ENCODE measurements at places on chromosomes 1 and 21. TPM values are rescaled to one million over a fixed set of nuclear protein-coding genes. Genes with fewer than 3 reads are reported as not detected.

DNA sequence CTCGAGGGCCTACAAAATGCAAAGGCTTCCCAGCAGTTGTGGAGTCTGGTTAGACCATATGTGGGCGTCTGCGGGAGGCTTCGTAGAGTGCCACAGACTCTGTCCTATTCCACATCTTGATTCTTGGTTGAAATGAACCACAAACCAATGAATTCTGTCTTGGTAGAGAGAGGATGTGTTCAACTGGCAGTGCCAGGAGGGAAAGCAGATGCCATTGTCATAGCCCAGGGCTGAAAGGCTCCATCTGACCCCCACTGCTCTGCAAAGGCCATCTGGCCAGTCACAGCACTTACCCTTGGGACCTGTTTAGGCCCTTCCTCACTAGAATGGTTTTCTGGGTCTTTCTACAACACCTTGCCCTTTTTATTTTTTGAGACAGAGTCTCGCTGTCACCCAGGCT is 22.1 kb downstream of the ACOT11 start:
- no peaks in the 10 kb centered on the region for H3K36me3 ChIP-seq
- no peak overlapping the region for H3K4me3 ChIP-seq
- H3K27me3 ChIP-seq: no peaks in the 10 kb centered on the region
- peak overlapping the region; percentile 87 for H3K27ac ChIP-seq
- DNase-seq: no peak

DNA sequence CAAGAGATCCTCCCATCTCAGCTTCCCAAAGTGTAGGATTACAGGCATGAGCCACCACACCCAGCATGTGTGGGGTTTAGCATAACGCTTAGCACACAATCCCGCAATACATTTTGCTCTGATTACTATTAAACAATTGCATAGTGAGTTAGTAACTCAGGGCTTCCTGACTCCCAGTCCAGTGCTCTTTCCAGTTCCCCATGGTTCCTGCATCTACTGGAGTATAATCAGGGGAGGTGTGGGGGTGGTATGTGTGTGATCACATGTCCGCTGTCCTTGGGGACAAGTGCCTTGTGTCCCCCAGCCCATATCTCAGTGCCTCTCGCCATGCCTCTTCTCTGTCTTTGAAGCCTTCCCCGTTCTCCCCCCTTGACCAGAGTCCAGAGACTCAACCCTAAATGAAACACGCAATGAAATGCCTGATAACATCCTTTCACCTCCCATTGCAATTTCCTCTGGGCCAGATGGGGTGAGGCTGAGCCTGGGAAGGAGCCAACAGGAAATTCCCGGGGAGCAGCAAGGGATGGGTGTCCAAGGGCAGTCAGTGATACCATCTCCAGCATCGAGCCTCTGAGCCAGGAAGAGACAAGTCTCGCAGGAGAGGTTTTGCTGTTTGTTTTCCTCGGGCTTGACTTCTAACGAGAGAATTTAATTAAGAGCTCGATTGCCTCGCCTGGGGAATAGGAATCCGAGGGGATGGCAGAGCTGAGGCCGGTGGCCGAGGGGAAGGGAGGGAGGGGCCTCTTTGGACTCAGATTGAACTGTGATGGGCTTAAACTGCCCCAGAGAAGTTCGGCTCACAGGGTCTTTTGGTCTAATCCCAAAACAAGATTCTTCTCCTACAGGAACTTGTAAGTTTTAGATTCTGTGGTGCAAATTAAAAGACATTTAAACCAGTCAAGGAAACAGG is 7.7 kb upstream of the HTR1D start:
- H3K36me3 ChIP-seq: no peaks in the 10 kb centered on the region
- H3K27me3 ChIP-seq: peaks cover 8% of the 10 kb centered on the region
- no peak for DNase-seq
- no peak overlapping the region for H3K27ac ChIP-seq

- no peak overlapping the region for H3K27ac ChIP-seq
- peaks cover 29% of the 10 kb centered on the region for H3K4me1 ChIP-seq
- no peaks in the 10 kb centered on the region for H3K27me3 ChIP-seq
- no peaks in the 10 kb centered on the region for H3K36me3 ChIP-seq
- DNase-seq: no peak
- H3K4me3 ChIP-seq: no peak overlapping the region
These were observed 19.5 kb downstream of the DNAJC8 start for GRCh38 chr1:28213315-28213714.

DNA sequence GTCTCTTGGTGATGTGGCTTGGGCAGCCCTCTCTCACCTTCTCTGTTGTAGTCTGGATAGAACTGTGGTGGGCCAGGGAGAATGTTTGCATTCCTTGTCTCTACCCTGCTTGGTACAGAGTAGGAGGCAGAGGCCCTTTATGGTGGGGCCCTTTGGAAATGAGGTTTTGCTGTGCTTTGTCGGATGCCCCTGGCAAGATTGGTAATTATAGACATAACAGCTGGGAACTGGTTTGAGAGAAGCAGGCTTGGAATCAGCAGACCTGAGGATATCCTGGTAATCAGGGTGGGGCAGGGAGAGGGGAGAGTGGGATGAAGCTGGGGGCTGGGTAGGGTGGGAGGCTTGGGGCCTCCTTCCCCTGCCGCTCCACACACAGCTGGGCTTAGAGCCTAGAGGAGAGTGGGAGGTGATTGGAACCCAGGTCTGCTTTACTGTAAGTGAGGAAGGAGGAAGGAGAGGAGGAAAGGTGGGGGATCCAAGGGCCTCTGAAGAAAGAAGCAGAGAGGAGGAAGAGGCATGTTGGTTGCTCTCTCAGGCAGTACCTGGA is 5.0 kb downstream of the VANGL2 start:
- no peaks in the 10 kb centered on the region for H3K4me1 ChIP-seq
- H3K27me3 ChIP-seq: no peaks in the 10 kb centered on the region
- no peak overlapping the region for H3K27ac ChIP-seq

GRCh38 chr21:41786509-41786987 is 19.7 kb upstream of the RIPK4 start:
- no peak overlapping the region for H3K27ac ChIP-seq
- no peaks in the 10 kb centered on the region for H3K36me3 ChIP-seq
- no peak overlapping the region for H3K4me3 ChIP-seq
- H3K27me3 ChIP-seq: peaks cover 18% of the 10 kb centered on the region
- H3K4me1 ChIP-seq: no peaks in the 10 kb centered on the region
- DNase-seq: no peak

GRCh38 chr1:172909606-172910326 is 141.0 kb downstream of the TNFSF18 start:
- no peaks in the 10 kb centered on the region for H3K36me3 ChIP-seq
- no peaks in the 10 kb centered on the region for H3K27me3 ChIP-seq
- H3K4me1 ChIP-seq: no peaks in the 10 kb centered on the region
- H3K27ac ChIP-seq: no peak overlapping the region
- no peak overlapping the region for H3K4me3 ChIP-seq
- DNase-seq: no peak

GRCh38 chr1:47104816-47105215 is 32.4 kb upstream of the CYP4A22 start:
- H3K27me3 ChIP-seq: no peaks in the 10 kb centered on the region
- no peak overlapping the region for H3K27ac ChIP-seq
- no peak overlapping the region for H3K4me3 ChIP-seq
- H3K36me3 ChIP-seq: no peaks in the 10 kb centered on the region
- H3K4me1 ChIP-seq: no peaks in the 10 kb centered on the region

- peaks cover 27% of the 10 kb centered on the region for H3K4me1 ChIP-seq
- H3K36me3 ChIP-seq: no peaks in the 10 kb centered on the region
- H3K27ac ChIP-seq: peak overlapping the region; percentile 86
- H3K4me3 ChIP-seq: no peak overlapping the region
- H3K27me3 ChIP-seq: no peaks in the 10 kb centered on the region
These were observed 253.2 kb downstream of the TOMM20 start for GRCh38 chr1:234875328-234875952.

- H3K4me3 ChIP-seq: no peak overlapping the region
- H3K4me1 ChIP-seq: no peaks in the 10 kb centered on the region
These were observed 305.6 kb downstream of the KCTD3 start for GRCh38 chr1:215872658-215873057.

- no peak overlapping the region for H3K4me3 ChIP-seq
- no peaks in the 10 kb centered on the region for H3K4me1 ChIP-seq
- H3K27ac ChIP-seq: no peak overlapping the region
- no peaks in the 10 kb centered on the region for H3K27me3 ChIP-seq
- no peaks in the 10 kb centered on the region for H3K36me3 ChIP-seq
- DNase-seq: no peak
These were observed 1729.9 kb downstream of the NCAM2 start for GRCh38 chr21:22728091-22728490.

DNA sequence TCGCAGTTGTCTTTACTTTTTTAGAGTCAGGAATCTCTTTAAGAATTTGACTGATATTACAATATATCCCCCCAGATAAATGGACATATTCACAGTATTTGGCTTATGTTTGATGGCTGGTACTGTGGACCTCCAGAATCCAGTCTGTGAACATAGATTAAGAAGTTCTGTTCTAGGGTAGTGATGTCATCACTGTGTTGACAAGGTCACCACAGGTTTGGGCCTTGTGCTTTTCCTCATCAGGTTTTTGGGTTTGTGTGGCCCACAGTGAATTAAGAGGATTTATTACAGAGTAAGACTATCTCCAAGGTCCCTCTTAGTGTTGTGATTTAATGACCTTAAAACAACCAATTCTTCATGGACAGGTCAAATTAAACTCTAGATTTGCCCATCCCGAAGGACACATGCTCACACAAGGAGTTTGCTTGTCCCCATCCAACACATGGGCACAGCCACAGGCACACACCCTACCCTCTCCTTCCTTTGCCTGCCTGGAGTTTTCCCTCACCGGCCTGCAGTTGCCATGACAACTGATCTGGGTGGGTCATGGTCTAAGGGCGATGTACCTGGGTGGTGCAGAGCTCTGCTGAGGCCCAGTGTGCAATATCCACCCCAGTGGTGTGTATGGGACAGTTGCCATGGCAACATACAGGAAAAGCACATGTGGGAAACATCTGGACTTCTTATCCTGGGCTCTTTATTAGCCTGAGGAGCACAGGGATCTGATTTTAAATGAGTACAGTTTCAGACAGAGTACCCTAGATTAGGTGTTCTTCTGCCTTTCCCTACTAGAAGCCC is 98.6 kb downstream of the NAV1 start:
- peaks cover 32% of the 10 kb centered on the region for H3K4me1 ChIP-seq
- no peak overlapping the region for H3K27ac ChIP-seq
- H3K36me3 ChIP-seq: no peaks in the 10 kb centered on the region
- H3K27me3 ChIP-seq: no peaks in the 10 kb centered on the region
- DNase-seq: no peak

DNA sequence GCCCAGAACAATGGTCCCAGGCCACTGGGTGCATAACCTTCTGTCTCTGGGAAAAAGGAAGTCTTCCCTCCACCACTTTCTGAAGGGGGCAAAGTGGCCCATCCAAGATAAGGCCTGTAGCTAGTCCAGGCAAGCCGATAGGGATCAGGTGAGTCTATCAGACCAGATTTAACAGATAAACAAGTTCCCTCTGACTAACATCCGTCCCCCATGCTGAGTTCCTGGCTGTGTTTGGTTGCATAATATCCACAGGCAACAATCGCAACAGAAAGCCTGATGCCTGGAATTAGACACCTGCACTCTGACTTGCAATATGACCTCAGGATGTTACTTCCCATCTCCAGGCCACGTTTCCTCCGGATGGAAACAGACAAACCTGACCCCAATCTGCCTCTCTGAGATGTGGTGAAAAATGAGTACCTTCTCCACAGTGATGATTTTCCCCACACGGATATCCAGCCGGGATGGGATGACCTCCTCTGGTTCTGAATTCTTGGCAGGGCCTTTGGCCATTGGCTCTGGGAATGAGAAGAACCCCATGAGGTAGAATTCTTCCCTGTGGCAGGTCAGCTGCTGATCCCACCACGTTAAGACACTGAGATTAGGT is 36.4 kb downstream of the YARS1 start:
- DNase-seq: no peak
- no peaks in the 10 kb centered on the region for H3K4me1 ChIP-seq
- no peaks in the 10 kb centered on the region for H3K27me3 ChIP-seq
- no peak overlapping the region for H3K4me3 ChIP-seq
- H3K36me3 ChIP-seq: peaks cover 99% of the 10 kb centered on the region
- no peak overlapping the region for H3K27ac ChIP-seq

DNA sequence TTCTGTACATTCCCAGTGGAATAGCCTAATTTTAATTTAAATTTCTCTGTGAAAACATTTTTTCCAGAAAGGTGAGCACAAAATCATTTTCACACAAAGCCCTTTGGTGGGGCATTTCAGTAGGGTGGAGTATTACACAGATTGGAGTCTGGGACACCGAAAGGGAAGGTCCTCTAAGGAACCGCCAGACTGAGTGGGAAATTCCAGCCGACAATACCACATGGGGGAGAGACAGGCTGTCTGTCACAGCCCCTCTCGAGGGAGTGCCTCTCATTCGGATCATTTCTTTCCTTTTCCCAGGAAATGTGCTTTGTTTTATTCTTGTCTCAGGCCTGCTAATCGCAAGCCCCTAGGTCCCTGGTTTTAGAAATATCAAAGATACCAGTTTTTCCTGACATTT is 150.6 kb upstream of the HOOK1 start:
- DNase-seq: no peak
- peaks cover 13% of the 10 kb centered on the region for H3K4me1 ChIP-seq
- H3K27ac ChIP-seq: no peak overlapping the region
- H3K4me3 ChIP-seq: no peak overlapping the region
- H3K36me3 ChIP-seq: no peaks in the 10 kb centered on the region
- no peaks in the 10 kb centered on the region for H3K27me3 ChIP-seq

The TMEM201 gene
- 30.1 TPM for total RNA-seq
